CD4-positive, alpha-beta T cell treated with Interleukin-6 at 100 ng/mL for 8 hours (primary cell): ENCODE measurements at places on chromosomes 3 and 15.

DNA sequence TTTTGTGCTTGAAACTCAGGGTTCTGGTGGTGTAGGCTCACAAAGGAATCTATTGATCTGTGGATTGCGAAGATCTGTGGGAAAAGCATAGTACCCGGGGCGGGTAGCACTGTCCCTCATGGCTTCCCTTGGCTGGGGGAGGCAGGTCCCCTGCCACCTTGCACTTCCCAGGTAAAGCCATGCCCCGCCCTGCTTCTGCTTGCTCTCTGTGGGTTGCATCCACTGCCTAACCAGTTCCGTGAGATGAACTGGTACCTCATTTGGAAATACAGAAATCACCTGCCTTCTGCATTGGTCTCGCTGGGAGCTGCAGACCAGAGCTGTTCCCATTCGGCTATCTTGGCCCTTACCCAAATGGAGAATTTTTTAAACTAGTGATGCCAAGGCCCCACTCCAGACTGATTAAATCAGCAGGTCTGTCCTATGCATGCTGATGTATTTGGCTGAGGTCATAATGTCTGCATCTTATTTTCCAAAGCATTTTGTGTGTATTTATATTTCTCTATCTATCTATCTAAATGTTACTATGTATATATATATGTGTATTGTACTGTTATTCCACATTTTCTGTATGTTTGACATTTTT lies 65.5 kb upstream of the SLC7A14 start:
- no peak for DNase-seq

DNA sequence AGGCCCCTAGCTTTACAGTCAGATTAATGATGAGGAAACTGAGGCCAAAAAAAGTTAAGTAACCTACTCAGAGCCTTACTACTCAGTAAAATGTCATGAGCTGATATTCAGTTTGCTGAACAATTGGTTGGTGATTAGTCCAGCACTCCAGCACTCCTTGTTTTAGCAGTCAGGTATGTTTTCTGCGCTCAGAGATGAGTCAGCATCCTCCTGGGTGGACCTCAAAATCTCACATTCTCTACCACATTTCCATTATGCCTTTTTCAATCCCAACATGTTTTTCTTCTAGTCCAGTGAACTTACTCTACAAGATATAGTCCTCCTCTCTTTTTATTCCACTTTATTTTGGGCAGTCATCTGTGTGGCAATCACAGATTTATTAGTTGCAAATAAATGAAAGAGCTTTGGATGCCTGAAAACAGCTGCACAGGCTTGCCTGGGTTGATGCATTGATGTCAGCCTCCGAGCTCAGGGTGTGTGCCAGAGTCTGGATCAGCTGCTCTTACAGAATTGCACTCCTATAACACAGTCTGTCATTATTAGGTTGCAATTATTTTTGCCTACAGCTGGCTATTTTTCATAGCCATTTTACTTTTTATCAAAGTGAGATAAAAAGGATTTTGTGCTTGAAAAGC lies 133.2 kb downstream of the ARPP21 start:
- DNase-seq = no peak

- no peak for DNase-seq
Observed at GRCh38 chr3:149586871-149587270, 71.0 kb downstream of the WWTR1 start.

DNA sequence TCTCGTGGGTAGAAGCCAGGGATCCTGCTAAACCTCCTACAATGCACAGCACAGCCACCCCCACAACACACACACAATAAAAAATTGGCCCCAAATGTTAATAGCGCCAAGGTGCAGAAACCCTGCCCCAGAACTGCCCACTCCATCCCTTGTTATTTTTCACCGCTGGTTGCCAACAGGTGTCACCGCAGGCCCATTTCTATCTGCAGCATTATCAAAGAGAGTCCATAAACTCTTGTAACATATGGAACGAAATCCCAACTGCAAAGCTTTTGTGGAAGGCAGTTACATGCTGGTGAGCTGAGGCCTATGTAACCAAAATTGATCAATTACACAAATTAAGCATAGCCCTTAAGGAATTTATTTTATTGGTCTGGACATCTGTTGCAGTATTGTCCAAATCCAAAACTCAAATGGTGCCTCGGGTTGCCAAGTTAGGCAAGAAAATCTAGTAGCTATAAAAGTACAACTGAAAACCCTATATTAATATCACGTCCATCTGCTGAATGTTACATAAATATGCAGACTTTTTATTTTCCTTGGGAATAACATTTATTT lies 66.2 kb downstream of the SAMMSON start:
- DNase-seq = no peak

DNA sequence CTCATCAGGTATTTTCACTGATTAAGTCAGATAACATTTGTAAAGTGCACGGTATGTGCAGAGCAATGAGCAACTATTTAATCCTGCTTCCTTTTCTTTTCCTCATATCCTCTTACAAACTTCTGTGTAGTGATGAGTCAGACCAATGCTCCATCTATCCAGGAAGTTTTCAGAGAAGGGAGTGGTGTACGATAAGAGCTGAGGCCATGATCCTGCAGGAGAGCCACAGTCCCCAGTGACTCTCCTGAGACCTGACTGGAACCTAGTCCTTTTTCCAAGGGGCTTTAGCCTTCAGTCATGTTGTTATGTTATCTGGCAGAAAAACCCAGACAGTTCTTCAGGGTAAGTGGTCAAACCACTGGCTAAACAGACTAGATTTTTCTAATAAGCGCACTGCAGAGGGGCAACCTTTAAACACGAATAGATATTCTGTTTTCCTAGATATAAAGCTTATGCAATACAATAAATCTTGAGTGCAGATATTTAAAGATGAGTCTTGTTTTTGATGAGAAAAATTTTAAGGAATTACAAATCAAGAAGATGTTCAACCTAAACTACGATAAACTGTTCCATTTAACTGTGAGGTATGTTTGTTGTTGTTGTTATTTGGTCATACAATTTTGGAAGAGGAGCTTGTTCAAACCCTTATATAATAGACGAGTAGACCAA lies 110.5 kb upstream of the RAP2B start:
- no peak for DNase-seq
